ENCODE measurements at places on chromosomes 16 and 17.

GRCh38 chr16:79264237-79265109 lies 336.1 kb downstream of the MAF start:
- no peak for DNase-seq

DNA sequence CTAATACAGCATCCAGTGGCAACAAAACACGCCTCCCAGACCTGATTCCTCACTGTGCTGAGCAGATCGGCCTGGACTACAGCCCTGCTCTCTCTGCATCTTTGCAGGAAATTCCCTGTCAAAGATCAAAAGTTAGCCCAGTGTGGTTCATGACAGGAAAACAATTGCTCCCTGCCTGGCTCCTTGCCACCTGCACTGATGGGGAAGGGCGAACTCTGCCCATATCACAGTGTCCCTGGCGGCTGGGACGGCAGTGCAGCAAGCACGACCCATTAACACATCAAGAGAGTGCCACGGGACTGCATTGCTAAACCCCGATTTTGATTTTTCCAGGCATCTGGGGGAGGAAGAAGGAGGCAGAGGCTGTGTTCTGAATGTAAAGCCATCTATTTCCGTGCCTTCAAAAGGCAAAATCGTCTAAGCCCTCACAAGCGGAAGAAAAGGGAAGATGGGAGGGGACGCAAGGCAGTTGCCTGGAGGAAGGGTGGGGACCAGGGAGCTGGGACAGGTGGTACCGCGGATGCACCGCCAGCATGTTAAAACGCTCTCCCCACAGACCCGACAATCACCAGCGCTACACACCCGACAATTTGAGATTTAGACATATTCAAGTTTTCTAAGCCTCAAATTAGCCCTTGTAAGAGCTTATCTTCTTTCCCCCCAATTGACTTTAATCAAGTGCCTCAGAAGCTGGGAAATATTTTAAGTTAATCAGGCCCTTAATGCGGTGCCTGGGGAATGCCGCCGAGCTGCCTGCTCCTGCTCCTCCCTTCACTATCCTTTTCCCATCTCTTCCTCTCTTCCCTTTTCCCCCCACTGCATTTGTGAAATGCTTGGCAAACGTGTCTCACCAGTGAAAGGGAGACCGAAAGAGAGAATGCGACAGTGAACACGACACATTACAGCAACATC lies 238.8 kb upstream of the CDH5 start:
- no peak for DNase-seq

GRCh38 chr16:19809121-19809635 lies 75.5 kb downstream of the GPRC5B start:
- DNase-seq = peak; percentile 10

- no peak for DNase-seq
These were observed 9.7 kb downstream of the KAT7 start for GRCh38 chr17:49798182-49798581.

DNA sequence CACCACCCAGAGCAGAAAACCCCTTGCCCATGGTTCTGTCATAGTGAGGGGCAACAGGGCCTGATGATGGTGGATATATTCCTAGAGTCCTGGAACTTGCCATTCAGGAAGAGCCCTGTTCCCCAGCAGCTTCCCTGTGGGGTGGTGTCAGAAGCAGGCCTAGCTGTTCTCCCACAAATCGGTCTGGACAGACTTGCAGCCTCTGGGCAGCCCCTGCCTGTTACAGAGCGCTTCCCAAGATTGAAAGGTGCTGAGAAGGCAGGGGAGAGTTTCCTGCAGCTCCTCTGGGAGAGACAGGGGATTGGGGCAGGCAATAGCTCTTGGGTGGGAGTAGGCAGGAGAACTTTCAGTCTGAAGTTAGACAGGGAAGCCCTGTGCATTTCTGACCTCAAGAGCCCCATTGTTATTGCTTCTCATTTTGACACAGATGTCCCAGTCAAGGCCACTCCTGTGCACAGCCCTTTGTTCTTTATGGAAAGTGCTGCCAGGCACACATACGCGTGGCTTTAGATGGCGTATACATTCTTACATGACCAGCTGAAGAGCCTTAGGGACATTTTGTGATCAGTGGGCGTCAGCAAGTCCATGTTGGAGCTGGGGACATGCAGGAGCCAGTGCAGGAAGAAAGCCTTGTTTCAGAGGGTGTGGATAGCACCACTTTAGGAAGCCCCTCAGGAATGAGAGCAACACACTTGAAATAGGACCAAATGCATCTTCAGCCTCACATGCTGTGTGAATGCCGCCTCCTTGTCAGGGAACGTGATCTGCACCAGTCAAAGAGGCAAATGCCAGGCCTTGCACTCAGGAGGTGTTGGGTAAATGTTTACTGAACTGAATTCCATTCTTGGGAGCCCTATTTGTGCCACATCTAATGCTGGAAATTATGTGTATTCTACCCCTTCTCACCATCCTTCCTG lies 67.5 kb downstream of the GNAO1 start:
- no peak for DNase-seq
